ENCODE measurements at places on chromosomes 12 and 14.

DNA sequence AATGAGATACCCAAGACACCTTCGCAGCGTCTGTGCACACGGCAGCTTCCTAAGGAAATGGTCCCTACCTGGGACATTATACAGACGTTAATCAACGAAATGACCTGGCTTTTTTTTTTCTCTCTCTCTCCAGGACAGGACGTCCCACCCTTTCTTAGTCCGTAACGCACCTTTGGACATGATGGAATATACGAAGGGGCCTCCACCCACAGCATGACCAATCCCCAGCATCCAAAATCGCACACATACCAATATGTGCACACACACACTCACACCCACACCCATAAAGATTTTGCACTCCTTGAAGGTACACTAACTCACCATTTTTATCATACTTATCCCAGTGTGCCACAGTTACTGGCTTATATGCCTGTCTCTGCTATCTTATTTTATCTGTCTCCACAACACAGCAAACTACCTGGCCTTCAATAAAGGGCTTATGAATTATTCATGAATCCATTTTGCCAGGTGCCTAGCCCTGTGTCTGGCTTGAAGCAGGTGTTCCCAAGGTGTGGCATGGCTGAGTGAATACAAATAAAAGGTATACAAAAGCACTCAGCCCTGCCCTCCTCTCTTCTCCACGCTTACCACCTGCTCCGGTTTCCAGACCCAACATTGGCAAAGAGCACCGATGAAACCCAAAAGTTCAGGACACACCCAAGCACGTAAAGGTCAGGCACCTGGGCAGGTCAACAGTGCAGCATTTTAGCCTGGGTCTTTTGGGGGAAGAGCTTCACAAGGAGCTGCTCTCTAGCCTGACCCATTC lies 2.2 kb downstream of the SCNN1A start:
- no peak for DNase-seq

- DNase-seq: no peak
Observed at GRCh38 chr12:101780599-101780998, 41.3 kb upstream of the SYCP3 start.

- DNase-seq: no peak
Observed at GRCh38 chr12:124705545-124706138, 138.2 kb upstream of the NCOR2 start.

GRCh38 chr14:96053600-96054381 lies 14.6 kb downstream of the C14orf132 start:
- DNase-seq: peak; percentile 96

DNA sequence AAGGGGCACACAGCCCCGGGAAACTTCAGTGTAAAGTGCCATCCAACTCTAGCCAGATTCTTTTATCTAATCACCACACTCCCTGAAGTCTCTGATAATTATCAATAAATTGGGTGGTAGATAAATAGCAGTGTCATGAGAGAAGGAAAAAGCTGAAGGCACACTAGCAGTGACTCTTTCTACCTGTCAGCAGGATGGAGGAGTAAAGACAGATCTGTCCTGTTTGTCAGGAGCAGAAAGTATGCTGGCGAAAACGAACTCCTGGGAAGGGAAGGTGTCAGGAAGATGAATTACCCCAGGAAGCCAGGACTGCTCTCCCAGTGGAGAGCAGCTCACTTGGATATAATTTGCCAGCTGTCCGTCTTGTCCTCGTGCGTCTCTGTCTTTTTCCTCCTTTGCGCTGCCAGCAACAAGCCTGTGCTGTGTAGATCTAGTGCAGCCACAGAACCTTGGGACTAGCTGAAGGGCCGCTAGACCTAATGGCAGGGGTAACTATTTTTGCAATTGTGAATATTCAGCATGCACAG lies 981.9 kb downstream of the DIO2 start:
- DNase-seq: no peak

DNA sequence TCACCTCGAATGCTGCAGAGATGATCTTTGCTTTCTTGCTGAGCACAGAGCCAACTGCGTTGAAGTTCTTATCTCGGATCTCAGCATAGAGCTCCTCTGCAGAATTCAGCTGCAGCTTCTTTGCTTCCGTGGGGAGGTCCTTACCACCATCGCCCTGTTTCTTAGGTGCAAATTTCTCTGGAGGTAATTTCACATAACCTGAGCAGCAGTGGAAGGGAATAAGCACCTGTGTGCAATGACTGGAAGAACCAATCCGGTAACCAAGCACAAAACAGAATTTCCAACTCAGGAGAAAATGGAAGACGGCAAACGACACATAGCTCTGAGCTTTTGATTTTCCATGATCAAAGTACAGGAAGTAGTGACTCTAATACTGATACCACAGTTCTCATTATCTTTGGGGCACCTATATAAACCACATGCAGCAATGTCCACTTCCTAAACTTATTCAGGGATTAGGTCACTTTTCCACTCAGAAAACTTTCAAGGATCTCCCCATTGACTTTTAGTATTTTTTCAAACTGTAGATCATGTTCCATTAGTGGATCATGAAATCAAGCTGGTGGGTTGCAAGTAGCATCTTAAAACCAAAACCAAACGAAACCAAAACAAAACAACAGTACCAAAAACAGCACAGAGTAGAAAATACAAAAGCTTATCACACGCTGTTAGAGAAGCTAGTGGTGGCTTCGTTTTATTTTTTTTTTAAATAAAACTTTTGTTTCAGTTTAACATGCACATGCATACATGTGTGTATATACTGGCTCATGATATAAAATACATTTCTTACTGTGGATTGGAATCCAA lies 18.9 kb upstream of the DIABLO start:
- DNase-seq: no peak

Data from GM04504 (cell line).